ENCODE measurements at places on chromosomes 11 and 22.

DNA sequence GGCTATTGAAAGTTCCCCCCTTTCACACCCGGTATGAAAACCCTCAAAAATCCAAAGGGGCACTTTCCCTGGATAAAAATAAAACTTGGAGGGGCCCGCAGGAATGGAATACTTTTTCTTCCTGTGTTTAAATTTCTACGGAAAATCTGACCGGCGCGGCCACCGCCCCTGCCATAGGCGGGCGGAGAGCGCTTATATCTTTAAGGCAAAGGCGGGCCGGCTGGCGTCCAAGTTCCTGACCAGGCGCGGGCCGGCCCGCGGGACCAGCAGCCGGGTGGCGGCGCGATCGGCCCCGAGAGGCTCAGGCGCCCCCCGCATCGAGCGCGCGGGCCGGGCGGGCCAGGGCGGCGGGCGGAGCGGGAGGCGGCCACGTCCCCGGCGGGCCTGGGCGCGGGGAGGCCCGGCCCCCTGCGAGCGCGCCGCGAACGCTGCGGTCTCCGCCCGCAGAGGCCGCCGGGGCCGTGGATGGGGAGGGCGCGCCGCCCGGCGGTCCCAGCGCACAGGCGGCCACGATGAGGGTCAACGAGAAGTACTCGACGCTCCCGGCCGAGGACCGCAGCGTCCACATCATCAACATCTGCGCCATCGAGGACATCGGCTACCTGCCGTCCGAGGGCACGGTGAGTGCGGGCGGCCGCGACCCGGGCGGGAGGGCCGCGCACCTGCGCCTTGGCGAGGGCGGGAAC lies at the start of gene ANO1:
Gene ANO1, plus strand, starts transcription at position 223 of the 686 bp plus-strand sequence. Its CDS starts 290 bp downstream, at position 513.
- DNase-seq: no peak

DNA sequence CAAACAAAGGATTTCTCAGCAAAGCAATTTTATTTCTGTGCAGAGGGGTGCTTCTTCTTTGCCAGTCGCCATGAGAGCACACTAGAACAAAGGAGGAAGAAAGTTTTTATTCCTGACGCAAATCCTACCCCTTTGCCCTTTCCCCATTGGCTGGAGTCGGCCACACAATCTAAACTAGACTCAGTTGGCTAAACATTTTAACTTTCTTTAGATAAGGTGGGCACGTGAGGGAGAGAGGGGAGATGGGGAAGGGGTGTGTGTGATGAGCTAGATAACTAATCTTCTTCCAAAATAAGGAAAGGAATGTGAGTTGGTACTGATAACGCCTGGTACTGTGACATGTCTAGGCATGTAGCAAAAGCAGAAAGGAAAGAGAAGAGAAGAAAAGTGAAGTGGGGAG lies 626 bp downstream of the TRIM22 start:
- DNase-seq: no peak

DNA sequence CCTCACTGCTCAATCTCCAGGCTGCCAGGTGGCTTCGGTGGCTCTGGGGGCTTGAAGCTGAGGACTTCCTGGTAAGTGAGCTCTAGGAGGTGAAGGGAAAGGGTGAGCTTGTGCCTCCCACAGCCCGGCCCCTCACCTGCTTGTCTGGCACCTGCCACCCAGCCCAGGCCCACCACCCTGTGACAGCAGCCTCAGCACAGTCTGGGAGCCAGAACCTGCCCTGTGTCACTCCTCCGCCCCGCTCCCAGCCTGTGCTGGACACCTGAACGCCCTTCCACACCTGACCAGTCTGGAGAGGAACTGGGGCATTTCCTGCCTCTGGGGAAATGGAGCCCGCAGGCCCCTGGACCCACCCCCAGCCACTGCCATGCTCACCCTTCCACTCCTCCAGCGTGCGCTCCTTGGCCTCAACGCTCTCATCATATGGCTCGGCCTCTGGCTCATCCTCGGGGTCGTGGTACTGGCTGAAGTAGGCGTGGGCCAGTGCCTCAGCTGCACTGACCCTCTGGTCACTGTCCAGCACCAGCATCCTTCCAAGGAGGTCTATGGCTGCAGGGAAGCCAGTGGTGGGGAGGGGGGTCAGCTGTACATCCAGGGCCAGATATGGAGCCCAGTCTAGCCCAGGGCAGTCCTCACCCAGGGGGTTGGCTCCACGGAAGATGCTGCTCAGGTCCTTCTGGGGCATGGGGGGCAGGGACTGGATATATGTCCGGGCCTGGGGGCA lies 3.6 kb upstream of the MAPK12 start:
- DNase-seq: no peak

DNA sequence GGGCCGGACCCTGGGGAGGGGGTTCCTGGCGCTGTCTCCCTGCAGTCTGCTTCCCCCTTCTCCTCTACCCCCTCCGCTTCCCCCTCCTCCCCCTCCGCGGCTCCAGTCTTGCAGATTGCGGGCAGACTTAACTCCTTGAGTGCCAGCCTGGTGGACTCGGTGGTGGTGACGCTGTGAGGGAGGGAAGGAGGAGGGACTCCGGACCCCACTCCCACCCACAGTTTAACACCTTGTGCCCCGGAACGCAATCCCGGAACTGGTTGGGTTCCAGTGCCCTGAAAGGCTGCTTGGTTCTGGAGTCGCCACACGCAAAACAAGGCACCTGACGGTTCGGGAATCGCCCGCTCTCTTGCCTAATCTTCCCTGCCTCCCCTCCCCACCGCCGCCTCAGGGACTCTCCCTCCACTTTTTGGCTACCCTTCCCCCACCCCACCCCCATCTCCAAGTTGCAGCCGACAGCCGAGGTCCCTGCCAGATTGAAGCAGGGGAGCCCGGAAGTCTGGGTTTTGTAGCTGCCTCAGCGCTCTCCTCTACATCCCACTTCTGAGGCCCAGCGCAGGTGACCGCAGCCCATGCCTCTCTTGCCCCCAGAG lies 3.9 kb upstream of the BCL9L start:
- DNase-seq: peak; percentile 54

GRCh38 chr22:43152003-43152356 lies 621 bp downstream of the TSPO start:
- DNase-seq: no peak

DNA sequence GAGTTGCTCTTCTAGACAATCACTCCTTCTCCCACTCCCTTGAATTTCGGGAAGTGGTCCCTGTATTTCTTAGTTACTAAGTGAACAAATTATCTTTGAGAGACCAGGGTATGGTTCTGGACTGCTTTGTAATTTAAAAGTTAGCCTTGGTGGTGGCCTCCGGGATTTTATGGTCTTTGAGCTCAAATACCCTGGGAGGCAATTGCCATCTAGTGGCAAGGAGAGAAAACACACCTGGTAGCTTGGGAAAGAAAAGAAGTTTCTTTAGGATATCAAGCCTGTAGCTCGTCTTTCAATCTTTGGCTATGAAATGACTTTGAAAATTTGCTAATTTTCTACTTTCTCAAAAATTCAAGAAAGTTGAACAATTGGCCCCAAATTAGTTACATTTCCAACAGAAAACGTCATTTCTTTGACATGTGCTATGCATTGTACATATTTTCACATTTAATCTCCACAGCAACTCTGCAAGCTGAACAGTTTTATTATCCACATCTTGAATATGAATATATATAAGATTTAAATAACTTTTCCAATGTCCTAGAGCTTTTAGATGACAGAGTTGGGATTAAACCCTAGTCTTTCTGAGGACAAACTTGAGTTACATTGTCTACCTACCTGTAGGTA lies 39.1 kb downstream of the MMP27 start:
- DNase-seq: peak; percentile 5

DNA sequence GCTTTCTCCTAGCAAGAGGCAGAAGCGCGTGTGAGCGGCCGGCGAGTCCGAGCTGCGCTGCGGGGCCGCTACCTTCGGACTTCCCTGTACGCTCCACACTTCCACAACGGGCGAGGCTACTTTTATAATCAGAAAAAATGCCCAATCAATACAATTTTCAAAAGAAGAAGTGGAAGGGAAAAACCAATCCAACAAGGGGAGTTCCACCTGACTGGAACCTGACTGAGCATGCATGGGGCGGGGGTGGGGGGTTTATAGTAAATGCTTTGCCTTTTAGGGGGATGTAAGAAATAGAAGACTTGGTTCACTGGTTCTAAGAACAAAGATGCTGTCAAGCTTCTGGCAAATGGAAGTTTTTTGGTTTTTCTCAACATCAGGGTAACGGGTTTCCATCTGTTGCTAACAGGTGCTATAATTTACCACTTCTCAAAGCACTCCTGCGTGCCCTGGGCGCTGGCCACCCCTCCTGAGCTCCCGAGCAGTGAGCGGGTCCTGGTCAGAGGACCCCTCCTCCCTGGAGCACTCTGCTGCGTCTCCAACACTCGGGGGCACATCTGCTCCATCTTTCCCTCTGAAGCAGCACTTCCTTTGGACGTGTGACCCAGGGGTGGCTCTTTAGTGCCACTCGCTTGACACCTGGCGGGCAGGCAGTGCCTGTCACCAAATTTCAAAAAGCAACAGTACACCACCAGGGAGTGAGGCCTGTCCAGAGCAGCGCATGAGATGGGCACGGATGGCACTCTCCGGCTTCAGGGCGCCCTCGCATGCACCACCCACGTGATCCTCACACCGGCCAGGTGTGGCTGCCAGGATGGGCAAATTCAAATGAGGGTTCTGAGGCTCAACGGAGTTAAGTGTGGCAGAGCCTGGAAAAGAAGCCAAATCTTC lies 21.6 kb upstream of the BID start:
- DNase-seq: no peak

GRCh38 chr11:68690671-68691401 lies 6.5 kb downstream of the GAL start:
- DNase-seq: no peak

- no peak for DNase-seq
Observed at GRCh38 chr22:48528221-48528915, 1299.3 kb downstream of the BRD1 start.

GRCh38 chr22:20982563-20982882 lies 426 bp downstream of the LZTR1 start:
- no peak for DNase-seq

GRCh38 chr11:123616505-123617198 lies 37.8 kb downstream of the SCN3B start:
- no peak for DNase-seq

DNA sequence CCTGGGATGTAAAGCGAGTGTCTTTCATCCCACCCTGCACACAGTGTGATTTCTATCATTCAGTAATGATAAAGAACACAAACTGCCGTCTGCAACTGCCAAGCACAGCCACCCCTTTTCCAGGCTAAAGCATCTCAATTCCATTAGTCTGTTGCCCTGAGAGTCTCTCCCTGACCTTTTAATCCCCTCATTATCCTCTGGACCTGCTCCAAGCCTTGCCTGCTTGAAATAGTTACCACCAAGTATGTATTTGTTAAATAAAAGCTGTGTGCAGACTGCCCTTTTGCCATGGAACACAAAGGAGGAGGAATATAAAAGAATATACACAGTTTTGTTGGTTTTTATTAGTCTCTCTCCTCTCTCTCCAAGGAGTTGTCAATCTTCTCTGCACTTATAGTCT lies 13.0 kb downstream of the GRAP2 start:
- DNase-seq: no peak

- DNase-seq: no peak
Observed at GRCh38 chr22:31752096-31752847, 1.5 kb upstream of the DEPDC5 start.

GRCh38 chr11:11217929-11218628 lies 135.0 kb downstream of the CSNK2A3 start:
- DNase-seq: no peak

Data from stimulated activated CD4-positive, alpha-beta T cell treated with anti-CD3 and anti-CD28 coated beads, Interleukin-1b, Interleukin-23, amount 100 ng/mL, for 4 hours (primary cell).